NCI-H1105 treated with DMSO at 0.1 percent for 48 hours (cell line): ENCODE measurements at places on chromosomes 1 and 21.

- DNase-seq = no peak
Observed at GRCh38 chr21:36710729-36711048, 11.8 kb downstream of the SIM2 start.

- no peak for DNase-seq
Observed at GRCh38 chr1:100835866-100836842, 58.5 kb downstream of the EXTL2 start.

- DNase-seq = no peak
Observed at GRCh38 chr1:109391626-109392025, 6.1 kb downstream of the SORT1 start.

- no peak for DNase-seq
Observed at GRCh38 chr1:180536821-180537372, 21.9 kb upstream of the OVAAL start.
